ENCODE measurements at places on chromosomes 16 and 17.

GRCh38 chr17:82693168-82693867 lies 5.2 kb downstream of the RAB40B start:
- DNase-seq = no peak

- DNase-seq = no peak
Measured at GRCh38 chr17:82287868-82288801, 14.6 kb upstream of the CSNK1D start.

DNA sequence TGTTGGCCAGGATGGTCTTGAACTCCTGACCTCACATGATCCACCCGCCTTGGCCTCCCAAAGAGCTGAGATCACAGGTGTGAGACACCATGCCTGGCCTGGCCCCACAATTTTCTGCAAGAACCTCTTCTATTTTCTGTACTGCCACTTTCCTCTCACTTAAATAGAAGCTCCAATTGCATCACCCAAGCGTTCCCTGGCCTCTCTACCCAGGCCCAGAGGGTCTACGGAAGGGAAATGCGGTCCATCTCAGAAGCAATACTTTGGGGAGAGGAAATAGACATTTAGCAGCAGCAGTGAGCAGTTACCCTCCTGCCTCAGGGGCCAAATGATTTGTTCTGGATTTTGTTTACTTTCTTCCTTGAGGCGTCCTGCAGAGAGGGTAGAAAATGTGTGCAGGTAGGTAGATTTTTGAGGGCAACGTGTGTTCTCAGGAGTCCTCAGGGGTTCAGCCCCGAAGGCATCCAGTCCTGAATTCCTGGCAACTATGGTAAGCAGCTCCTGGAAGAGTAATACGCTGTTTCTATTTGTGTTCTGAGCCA lies 11.0 kb downstream of the SLC6A4 start:
- DNase-seq = no peak

GRCh38 chr16:3020604-3021448 lies 658 bp downstream of the TNFRSF12A start:
- peak; percentile 25 for DNase-seq

- DNase-seq = no peak
Measured at GRCh38 chr17:60248618-60249289, 99.0 kb downstream of the CA4 start.

GRCh38 chr17:40097931-40098845 lies 2.2 kb downstream of the NR1D1 start:
- no peak for DNase-seq

DNA sequence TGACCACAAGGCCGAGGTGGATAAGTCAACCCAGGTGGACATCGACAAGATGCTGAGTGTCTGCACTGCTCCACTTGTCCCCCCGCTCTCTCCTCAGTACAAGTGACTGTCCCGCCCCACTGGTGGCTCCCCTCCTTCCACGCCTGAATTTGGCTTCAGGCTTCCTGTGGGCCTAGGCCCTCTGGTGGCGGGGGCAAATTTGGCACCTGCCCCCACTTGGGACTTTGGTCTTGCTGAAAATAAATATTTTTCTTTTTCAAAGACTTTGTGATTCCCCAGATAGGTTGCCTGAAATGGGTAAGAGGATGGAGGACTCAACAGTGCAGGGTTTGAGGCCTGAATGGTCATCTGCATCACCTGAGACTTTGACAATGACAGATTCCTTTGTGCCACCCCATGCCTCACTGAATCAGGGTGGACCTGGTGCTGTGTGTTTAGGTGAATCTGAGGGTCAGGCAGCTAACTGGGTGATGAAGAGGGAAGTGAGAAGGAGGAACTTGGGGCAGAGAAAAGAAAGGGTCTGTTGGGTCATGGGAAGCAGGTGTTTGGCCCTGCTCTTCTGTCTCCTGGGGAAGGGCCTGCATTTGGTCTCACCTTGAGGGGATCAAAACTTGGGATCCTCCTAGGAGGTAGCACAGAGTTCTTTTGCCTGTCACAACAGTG lies 2.0 kb downstream of the C16orf86 start:
- DNase-seq = no peak

DNA sequence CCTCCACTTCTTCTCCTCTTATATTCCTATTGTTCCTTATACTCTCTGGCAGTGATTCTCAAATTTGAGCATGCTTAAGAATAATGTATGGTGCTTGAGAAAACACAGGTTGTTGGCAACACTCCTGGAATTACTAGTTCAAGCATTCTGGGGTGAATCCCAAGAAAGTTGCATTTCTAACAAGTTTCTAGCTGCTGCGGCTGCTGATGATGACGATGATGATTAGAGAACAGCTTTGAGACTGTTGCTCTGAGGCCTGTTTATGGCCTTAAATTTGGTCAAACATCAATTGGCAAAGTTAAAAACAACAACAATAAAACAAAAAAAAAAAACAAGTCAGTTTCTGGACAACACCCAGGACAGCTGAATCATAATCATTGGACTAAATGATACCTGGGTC lies 961.9 kb downstream of the CDH11 start:
- DNase-seq = no peak

DNA sequence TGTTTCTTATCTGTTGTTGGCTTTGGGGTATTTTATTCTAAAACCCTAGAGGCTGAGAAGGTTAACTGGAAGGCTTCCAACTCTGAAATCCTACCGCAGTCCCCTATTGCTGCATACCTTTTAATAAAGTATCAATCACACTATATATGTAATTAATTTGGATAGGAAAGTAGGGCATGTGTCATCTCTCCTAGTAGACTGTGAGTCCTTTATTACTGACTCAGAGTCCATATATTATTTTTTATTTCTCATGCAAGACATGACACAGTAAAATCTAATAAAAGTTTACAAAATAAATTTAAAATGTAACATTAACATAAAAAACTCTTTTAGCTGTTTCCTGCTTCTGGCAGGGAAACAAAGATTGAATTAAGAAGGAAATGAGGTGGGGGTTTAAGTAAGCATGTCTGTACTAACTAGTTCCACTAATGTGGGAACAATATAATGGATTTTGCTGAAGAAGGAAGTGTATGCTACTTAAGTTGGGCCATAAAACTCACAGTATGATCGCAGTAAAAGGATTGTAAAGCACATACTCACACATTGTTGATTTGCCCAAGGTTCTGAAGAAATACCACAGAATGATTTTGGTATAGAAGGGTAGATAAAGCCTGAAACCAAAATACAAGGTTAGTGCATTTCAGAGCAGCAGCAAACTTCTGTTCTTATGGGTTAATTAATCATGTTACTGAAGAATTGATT lies 97.6 kb upstream of the HLF start:
- no peak for DNase-seq

GRCh38 chr17:4172356-4172755 lies 29.4 kb downstream of the CYB5D2 start:
- no peak for DNase-seq

DNA sequence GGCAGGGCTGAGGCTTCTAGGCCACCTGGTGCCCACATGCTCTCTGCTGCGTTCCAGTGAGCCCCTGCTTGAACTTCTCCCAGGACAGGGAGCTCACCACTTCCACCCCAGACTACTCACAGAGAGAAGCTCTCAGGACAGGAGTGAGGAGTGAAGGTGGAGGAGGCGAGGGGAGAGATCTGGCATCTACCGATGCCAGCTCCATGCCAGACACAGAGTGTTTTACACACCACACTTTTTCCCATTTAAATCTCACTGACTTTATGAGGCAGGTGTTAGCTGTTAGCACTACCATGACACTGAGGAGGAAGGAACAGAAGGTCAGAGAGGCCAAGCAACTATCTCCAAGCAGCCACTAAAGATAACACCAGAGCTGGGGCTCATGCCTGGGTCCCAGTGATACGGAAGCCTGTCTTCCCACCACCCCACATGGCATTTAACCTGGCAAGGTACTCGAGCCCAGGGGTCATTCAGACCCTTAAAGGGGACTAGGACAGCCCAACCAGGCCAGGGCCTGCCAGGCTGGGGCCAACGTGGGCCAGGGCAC lies 6.8 kb downstream of the FAM83G start:
- no peak for DNase-seq
